ENCODE measurements at places on chromosomes 6 and 20.

DNA sequence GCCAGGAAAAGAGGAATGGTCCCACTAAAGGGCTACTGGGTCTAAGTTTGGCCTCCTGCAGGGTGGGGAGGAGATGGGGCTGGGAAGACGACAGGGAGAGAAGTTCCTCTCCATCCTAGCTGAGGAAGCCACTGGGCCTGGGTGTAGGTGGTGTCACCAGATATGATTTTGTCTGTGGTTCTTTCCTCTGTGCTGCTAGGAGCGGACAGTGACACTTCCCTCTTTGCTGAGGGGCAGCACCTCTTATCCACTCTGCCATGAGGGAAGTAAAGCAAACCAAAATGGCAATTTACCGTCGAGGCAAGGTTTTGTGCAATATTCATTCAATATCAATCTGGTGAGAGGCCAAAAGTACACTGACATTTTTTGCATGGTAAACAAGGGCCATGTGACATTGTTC lies 33.0 kb upstream of the NR2E1 start:
- DNase-seq = no peak

GRCh38 chr6:5162355-5162754 lies 77.2 kb downstream of the PPP1R3G start:
- DNase-seq = no peak

DNA sequence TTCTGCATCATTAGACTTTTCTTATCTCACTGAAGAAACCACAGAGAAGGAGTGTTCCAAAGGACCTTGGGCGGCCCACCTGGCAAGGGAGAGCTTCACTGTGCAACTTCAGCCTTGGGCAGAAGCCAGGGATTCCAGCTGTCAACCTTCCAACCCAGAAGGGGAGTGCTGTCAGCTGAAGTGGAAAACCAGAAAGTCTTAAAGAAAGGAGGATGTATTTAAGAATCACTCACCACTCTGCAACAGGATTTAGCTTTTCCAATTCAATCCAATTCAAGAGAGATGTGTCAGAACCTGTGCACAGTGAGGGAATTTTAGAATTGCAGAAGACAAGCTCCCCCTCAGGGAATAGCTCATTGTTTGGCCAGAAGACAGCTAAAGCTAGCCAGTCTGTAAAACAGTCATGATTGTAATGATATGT lies 553.7 kb downstream of the CD83 start:
- DNase-seq = no peak

DNA sequence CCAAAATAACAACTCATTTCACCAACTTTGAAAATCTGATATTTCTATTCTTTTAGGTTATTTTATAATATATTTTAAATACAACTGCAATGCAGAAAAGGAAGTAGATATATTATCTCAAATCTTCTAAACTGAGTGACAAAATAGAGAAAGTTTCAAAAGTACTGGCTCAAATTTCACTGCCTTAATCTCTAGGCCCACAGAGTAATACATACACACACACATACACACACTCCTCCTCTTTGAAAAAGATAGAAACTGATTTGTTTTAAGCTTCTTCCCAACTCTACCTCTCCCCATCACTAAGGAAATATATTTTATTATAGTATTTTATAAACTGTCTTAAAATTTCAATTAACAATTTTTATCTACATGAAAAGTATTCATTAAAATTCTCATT lies 36.2 kb downstream of the ARHGAP18 start:
- no peak for DNase-seq

DNA sequence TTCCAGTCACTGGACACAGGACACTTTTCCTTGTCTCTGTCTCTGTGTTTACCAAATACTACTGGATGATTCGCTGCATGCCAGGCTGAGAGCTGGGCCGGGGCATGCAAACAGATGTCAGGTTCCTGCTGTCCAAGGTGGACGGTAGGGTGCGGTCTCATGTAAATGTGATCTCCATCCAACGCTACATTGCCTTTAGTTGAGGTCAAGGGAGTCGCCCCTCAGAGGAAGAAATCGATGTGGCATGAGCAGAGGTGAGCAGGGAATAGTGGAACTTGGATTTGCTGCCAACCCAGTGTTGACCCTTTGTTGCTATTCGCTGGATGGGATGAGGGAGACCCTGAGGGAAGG lies 9.8 kb upstream of the TOX2 start:
- no peak for DNase-seq

GRCh38 chr6:17353440-17354175 lies 39.8 kb upstream of the CAP2 start:
- no peak for DNase-seq

GRCh38 chr6:29925727-29926412 lies 16.5 kb upstream of the HLA-A start:
- DNase-seq = no peak

DNA sequence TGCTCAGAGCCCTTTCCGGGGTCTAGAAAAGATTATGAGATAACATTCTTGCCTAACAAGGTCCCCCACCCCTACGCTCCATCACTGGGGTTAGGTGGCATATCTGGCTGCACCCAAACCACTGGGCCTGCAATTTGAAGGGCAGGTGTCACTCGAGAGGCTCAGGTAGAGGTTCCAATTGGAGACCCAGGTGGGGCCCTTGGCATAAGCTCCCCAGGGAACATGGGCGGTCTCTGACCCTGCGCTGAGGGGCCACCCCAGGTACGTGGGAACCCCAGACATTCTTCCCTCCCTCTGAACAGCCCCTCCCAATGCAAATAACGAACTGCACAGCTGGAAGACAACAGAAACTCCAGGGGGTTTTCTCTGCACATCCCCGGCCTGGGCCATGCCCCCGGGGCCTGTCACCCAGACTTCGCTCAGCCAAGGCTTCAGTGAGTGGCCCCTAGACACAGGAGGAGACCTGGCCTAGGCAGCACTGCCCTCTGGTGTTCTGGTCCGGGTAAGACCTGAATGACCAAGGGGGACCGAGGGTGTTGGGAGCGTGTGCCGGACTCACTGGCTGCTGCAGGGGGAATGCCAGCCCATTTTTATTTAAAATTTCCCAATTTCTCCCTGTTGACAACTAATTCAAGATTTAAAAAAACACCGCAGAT lies 47.5 kb downstream of the DSTN start:
- DNase-seq = peak; percentile 52

All from NAMALWA (cell line).